IMR-90 (cell line): ENCODE measurements at places on chromosomes 16 and 17.

- peaks cover 53% of the 10 kb centered on the region for H3K4me1 ChIP-seq
- DNase-seq: peak; percentile 85
- H3K27me3 ChIP-seq: no peaks in the 10 kb centered on the region
- peak overlapping the region; percentile 87 for H3K27ac ChIP-seq
- peak overlapping the region; percentile 3; the same call in 1 of the 2 replicates for H3K4me3 ChIP-seq
These were observed 18.2 kb downstream of the COTL1 start for GRCh38 chr16:84599521-84600202.

DNA sequence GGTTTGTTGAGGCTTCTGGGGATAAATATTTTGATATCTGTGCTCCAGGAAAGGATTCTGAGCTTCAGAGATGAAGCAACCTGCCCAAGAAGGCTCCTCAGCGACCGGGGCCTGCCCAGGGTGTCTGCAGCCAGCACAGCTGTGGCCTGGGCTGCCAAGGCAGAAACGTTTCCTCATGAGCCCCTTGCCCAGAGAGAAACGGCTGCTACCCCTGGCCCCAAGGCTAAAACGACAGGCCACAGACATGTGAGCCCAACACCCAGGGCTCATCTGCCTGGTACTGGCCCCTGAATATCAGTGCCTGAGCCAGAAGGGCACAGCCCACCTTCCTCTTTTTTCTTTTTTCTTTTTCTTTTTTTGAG lies 45.4 kb upstream of the RASD1 start:
- H3K27ac ChIP-seq: no peak overlapping the region
- no peaks in the 10 kb centered on the region for H3K36me3 ChIP-seq
- H3K4me1 ChIP-seq: peaks cover 10% of the 10 kb centered on the region
- DNase-seq: no peak
- H3K27me3 ChIP-seq: no peaks in the 10 kb centered on the region
- no peak overlapping the region for H3K4me3 ChIP-seq

- H3K4me1 ChIP-seq: peaks cover 11% of the 10 kb centered on the region; the same call in 1 of the 2 replicates
- no peak overlapping the region for H3K27ac ChIP-seq
- H3K36me3 ChIP-seq: peaks cover 20% of the 10 kb centered on the region
- H3K4me3 ChIP-seq: peak overlapping the region; percentile 99; the same call in 1 of the 2 replicates
- no peaks in the 10 kb centered on the region for H3K27me3 ChIP-seq
These were observed 1.2 kb downstream of the CYBC1 start for GRCh38 chr17:82449131-82449882.

DNA sequence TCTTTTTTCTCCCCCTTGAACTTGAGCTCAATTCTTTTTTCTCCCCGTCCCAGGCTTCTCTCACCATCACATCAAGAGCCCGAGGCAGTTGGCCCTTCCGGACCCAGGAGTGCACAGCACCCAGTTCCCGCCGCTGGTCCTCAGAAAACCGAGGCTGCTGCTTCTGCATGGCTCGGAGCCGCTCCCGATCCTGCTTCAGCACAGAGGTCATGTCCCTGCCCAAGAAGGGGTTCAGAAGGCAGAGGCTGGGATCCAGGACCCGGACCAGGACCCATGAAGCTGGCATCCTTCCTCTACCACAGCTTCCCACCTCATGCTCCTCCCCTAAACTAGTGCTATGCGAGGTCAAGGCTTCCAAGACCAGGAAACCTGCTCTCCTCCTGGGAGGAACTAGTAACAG lies 10.5 kb downstream of the PER1 start:
- peaks cover 41% of the 10 kb centered on the region for H3K36me3 ChIP-seq
- no peak overlapping the region for H3K27ac ChIP-seq
- H3K4me1 ChIP-seq: peaks cover 2% of the 10 kb centered on the region; the same call in 1 of the 2 replicates
- H3K27me3 ChIP-seq: no peaks in the 10 kb centered on the region
- H3K4me3 ChIP-seq: no peak overlapping the region
- no peak for DNase-seq

GRCh38 chr17:35521150-35521549 lies 16.3 kb downstream of the SLFN12L start:
- no peak overlapping the region for H3K4me3 ChIP-seq
- no peaks in the 10 kb centered on the region for H3K4me1 ChIP-seq
- H3K36me3 ChIP-seq: no peaks in the 10 kb centered on the region
- H3K27me3 ChIP-seq: peaks cover 12% of the 10 kb centered on the region

GRCh38 chr17:73554498-73554897 lies 89.7 kb downstream of the SDK2 start:
- no peaks in the 10 kb centered on the region for H3K4me1 ChIP-seq
- no peak for DNase-seq
- no peak overlapping the region for H3K27ac ChIP-seq
